Esophagus squamous epithelium (tissue), 5 donors: ENCODE measurements at places on chromosomes 2 and 18.
A peak's percentile ranks its signal among the peaks of the same experiment; 100 is the strongest.

GRCh38 chr2:143284087-143284675 is 155.0 kb downstream of the ARHGAP15 start:
- DNase-seq: no peak

DNA sequence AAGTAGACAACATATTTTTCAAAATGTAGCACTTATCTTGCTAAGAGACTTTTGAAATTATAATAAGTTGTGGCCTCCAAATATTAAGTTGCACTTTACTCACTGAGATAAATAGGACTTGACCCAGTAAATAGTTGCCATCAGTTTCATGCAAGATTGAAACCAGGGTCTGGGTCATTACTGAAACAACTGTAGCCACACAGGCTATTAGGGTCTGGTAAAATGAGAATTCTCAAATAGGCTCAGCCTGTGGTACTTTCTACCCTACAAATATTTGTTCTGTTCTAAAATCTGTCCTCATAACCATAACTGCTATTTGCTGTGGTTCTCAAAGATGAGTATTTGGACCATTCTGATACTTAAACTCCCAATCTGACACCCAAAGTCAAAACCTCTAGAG is 115.4 kb upstream of the STK17B start:
- DNase-seq: no peak

- no peak for DNase-seq
These were observed 152.1 kb downstream of the PXDN start for GRCh38 chr2:1591978-1592907.

GRCh38 chr2:100145893-100146656 is 3.7 kb upstream of the AFF3 start:
- DNase-seq: no peak

DNA sequence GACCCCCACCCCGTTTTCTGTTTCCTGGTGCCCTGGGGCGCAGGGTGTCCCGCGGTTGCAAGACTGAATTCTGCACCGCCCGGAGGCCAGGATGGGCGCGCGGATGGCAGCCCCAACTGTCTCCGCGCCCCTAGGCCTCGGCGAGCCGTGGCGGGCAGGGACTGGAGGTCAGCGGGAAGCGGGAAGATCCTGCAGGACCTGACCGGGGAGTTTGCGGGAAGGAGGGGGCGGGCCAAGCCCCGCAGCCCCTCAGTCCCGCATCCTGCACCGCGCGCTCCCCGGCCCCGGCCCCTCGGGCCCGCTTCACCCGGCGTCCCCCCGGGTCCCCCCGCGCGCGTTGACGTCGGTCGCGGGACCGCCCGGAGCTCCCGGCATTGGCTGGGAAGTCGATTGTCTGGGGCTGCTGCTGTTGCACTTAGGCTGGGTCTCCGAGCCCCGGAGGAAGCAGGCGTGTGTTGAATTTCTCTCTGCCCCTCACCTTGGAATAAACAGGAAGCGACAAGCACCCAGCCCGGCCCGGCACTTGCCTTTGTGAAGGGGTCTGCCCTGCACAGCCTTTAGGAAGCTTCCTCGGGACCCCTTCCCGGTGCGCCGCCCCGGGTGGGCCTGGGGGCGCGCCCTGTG is at the start of gene LDLRAD4:
Gene LDLRAD4 (plus strand): TSS at position 393 of the 624 bp plus-strand sequence.
- no peak for DNase-seq

GRCh38 chr2:180364719-180365118 is 357.6 kb upstream of the CWC22 start:
- DNase-seq: no peak

DNA sequence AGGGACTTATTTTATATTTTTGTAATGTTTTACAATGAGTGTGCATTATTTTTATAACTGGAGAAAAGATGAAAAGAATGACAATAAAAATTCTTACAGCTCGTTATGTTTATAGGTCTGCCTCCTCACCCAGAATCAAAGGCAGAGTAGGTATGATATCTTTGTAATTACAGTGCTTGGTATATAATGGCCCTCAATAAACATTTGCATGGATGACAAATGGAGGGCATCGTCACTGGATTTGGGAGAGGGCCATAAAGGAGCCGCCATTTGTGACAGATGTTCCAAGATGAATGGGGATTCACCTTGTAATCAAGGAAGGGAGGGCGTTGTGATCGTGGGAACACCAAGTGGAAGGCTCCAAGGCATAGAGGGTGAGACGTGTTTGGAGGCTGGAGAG is 22.6 kb upstream of the GIGYF2 start:
- no peak for DNase-seq

DNA sequence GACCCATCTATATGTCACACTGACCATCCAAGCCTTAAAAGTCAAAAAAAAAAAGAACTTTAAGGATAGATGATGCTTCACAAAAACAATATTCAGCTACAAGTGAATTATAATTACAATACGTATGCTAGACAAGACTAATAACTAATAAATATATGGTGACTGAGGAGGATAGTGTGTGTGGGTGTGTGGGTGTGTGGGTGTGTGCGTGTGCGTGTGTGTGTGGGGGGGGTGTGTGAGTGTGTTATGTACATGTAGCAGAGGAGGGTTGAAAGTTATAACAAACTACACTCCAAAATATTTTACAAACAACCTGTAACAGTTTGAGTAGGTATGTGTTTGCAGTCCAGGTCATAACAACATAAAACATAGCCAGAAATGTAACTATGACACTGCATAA is 159.2 kb upstream of the RBBP8 start:
- no peak for DNase-seq

- no peak for DNase-seq
These were observed 208.0 kb downstream of the TFCP2L1 start for GRCh38 chr2:121076885-121077549.

DNA sequence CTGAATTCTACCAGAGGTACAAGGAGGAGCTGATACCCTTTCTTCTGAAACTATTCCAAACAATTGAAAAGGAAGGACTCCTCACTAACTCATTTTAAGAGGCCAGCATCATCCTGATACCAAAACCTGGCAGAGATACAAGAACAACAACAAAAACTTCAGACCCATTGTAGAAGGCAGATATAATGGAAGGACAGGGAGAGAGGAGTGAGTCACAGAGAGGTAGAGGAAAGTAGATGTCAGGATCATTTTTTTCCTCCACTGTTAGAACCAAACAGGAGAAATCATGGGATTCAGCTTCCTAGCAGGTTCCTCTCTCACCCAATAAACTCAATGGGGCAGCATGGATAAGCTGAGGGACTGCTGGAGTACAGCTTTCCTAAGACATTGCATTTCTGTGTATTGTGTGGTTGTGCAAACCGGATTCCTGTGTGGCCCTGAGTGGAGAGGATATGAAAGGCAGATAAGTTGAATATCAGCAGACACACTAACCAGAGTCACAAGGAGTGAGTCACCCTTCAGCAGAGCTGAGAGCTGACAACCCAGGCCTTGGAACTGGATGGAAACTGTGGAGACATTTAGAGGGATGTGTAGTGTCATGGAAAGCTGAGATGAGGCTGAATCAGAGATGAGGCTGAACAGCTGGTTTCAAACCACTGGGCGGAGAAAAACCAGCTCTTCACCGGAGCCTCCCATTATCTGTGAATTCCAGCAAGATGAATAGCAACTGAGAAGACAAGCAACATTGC is 60.9 kb upstream of the MMADHC start:
- DNase-seq: no peak

GRCh38 chr2:230688490-230688889 is 24.2 kb upstream of the CAB39 start:
- no peak for DNase-seq

DNA sequence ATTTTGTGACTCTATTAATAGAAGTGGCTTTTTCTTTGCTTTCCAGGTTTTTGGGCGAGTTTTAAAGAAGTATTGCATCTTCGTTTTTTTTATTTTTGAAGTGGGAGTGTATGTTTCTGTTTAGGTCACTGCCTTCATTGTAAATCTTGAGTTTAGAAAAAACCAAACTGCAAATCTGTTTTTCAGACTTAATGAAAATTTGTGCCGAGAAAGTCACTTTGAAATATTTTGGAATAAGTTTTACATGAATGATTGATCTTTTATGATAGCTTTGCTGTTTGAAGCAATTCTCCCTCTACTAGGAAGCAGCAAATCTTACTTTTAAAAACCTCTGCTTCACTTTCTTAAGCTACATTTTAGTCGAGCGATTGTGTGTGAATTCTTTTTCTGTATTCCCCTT is 2.2 kb downstream of the SMAD4 start:
- DNase-seq: no peak

DNA sequence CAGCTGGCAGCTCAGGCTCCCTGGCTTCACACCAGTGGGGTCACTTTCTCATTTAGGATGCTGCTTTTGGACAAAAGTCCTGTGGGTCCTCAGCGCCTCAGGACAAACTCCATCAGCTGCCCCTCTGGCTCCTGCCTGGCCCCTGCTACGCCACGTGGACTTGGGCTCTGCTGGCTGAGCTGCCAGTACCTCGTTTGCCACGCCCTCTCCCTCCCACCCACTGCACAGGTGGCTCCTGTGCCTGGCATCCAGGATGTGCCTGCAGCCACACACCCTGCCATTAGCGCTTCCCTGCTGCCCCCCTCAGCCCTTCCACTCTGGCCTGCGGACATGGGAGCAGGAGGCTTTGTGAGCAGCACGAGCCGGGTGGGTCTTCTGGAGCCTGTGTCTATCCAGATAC is 118.9 kb downstream of the ZNF236 start:
- no peak for DNase-seq

GRCh38 chr2:231052494-231053451 is 3.9 kb upstream of the PSMD1 start:
- DNase-seq: peak; percentile 15
